ENCODE measurements at places on chromosomes 1 and 21. TPM values are rescaled to one million over a fixed set of nuclear protein-coding genes. Genes with fewer than 3 reads are reported as not detected.

DNA sequence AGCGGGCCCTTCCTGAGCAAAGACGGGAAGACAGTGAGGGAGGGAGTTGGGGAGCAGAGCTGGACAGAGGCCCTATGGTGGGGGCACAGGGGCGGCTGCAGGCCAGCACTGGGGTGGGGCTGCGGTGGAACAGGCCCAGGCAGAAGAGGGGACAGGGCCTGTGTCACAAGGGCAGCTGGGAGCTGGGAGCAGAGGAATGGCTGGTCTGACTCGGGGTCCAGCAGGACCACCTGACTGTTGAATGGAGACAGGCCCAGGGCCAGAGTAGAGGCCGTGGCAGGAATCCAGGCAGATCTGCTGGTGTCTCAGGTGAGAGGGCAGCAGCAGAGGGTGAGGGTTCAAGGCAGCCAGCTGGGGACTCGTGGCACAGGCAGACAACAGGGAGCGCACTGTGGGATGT, 25.3 kb downstream of the CTNNBIP1 start:
- H3K4me1 ChIP-seq = peaks cover under 1% of the 10 kb centered on the region
- no peaks in the 10 kb centered on the region for H3K36me3 ChIP-seq
- H3K4me3 ChIP-seq = no peak overlapping the region
- DNase-seq = no peak
- H3K27ac ChIP-seq = no peak overlapping the region

Gene NOS1AP
- total RNA-seq = 11.4 TPM

Gene AK5
- not detected for total RNA-seq

DNA sequence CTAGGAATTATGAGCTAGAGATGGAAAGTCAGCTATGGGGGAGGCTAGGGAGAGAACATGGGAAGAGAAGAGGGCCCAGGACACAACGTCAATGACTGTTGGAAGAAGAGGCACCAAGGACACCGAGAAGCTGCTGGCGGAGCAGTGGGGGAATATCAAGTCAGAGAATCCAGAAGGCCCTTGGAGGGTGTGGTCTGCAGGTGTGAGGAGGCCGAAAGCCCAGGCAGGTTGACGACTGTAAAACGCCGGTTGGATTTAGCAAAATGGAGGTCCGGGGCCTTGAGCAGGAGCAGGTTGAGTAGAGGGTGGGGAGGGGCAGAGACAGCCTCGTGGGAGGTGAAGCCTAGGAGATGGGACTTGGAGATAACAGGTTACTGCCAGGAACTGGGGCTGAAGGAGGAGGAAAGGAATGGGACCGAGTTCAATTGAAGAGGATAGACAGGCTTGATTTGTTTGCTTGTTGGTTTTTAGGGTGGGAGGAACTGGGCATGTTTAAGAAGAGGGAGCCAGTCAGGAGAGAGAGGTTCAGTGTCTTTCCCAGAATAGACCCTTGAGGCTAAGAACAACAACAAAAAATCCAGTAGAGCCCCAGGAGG, 35.1 kb downstream of the EDN2 start:
- H3K36me3 ChIP-seq = no peaks in the 10 kb centered on the region
- no peak overlapping the region for H3K4me3 ChIP-seq
- no peak overlapping the region for H3K27ac ChIP-seq
- peaks cover 28% of the 10 kb centered on the region for H3K4me1 ChIP-seq
- H3K27me3 ChIP-seq = no peaks in the 10 kb centered on the region

Gene ABCA4
- 0.55 TPM for total RNA-seq

DNA sequence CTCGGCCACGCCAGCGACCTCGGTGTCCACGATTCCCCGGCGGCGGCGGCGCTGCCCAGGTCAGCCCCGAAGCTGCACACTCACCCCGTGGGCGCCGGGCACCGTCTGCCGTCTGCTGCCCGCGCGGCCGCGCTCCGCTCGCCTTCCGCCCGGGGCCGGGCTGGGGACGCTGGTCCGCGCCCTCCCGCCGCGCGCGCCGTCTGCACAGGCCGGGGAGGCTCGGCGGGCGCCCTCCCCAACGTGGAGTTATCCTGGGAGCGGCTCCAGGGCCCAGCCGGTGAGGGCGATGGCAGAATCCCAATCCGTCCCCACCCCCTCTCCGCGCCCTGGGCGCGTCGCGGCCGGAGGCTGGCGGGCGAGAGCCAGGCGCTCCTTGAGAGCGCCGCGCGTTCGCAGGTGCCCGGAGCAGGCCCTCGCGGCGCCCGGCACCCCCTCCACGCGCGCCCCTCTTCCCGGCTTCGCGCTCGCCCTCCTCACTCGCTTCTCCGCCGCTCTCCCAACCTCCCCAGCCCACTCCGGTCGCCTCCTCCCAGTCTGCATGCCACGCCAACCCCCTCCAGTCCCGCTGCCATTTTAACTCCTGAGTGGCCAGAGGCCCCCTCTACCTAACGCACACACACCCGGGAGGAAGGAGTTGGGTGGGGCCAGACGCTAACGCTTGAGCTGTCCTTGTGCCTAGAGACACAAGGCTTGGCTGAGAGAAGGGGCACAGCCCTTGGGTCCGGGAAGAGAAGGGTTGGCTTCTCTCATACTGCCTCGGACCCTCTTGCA, at the start of gene LRRN2:
Gene LRRN2 (minus strand): TSS at position 503 of the 771 bp plus-strand sequence. CDS start 65,746 bp downstream, outside the sequence.
- H3K36me3 ChIP-seq = no peaks in the 10 kb centered on the region
- H3K4me3 ChIP-seq = peak within 1 kb of the TSS; percentile 64
- H3K4me1 ChIP-seq = no peaks in the 10 kb centered on the region

GRCh38 chr21:45487891-45488600, 54.2 kb downstream of the SLC19A1 start:
- no peak for DNase-seq
- H3K36me3 ChIP-seq = no peaks in the 10 kb centered on the region
- no peaks in the 10 kb centered on the region for H3K27me3 ChIP-seq
- H3K27ac ChIP-seq = no peak overlapping the region
- no peak overlapping the region for H3K4me3 ChIP-seq
- H3K4me1 ChIP-seq = no peaks in the 10 kb centered on the region

Gene PPFIA4
- total RNA-seq = 0.41 TPM

Gene ATP1A4
- total RNA-seq = not detected

Measured in transverse colon (tissue), 4 donors.